ENCODE measurements at places on chromosomes 16 and 17.

- DNase-seq, result no peak
Observed at GRCh38 chr17:17402558-17402957, 74.2 kb upstream of the MED9 start.

DNA sequence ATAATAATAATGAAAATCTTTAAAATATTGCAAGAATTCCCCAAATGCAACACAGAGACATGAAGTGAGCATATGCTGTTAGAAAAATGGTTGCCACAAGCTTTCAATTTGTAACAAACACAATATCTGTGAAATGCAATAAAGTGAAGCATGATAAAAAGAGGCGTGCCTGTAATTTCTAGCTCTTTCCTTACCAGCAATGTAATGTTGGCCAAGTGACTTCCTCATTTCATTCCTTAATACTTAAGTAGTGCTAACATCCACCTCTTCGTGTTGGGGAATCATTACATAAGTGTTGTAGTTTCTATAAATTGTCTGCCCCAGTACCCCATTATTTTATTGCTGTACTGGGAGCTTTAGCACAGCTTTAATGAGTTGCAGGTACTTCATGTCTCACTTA, 1192.0 kb upstream of the CDH8 start:
- DNase-seq, result no peak

- DNase-seq, result no peak
Observed at GRCh38 chr17:34793231-34793908, 167.9 kb downstream of the CCT6B start.

GRCh38 chr16:77991701-77992100, 30.6 kb upstream of the CLEC3A start:
- no peak for DNase-seq

DNA sequence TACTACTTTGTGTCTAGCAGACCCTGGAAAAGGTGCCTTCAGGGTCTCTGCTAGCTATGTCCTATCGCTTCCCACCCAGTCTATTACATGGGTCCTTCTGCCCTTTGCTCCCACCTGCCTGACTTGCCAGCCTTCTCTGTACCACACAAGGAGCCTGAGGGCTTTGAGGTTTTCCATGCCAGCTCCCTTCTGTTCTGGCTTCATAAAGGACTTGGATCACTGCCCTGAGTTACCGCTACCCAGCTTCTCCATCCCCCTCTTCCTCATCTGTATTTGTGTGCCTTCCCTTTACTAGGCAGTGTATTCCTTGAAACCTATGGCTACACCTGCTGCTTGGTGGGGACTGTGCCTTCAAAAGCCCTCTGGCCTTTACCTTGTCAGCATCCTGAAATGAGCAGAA, 19.6 kb upstream of the LLGL1 start:
- no peak for DNase-seq

DNA sequence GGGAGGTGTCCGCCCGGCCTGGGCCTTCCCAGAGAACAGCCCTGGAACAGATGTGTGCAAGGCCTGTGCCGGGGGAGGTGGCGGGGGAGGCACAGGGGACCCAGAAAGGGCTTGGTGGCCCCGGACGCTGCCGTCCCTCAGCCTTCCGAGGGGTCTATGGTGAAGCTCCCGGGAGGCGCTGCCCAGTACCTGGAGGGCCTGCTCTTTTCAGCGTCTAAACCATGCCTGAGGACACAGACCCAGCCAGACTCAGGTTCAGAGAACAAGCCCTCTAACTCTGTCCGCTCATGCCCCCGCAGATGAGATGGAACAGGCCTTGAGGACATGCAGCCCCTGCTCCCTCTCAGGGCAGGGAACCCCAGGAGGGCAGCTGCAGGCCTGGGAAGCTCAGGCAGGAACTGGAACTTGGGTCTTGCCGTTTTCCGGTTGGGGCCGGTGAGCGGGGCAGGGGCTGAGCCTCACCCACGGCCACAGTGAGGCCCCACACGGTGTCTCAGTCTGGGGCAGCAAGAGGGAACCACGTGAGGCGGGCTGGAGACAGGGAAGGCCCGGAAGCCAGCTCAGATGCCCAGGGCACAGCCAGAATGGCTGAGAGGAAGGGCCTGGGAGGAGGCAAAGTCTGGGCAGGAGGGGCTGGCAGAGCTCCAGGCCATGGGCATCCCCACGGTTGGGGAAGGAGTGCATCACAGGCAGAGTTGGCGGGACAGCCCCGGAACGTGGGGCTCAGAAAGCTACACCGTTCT, 12.5 kb downstream of the SLC16A3 start:
- no peak for DNase-seq

- no peak for DNase-seq
Observed at GRCh38 chr17:35376245-35376644, 2.8 kb upstream of the SLFN11 start.

- DNase-seq, result no peak
Observed at GRCh38 chr17:81221371-81221841, 1.4 kb downstream of the CEP131 start.

- DNase-seq, result no peak
Observed at GRCh38 chr16:77790912-77791311, 2.5 kb downstream of the VAT1L start.
